ENCODE measurements at places on chromosomes 6 and 20.

DNA sequence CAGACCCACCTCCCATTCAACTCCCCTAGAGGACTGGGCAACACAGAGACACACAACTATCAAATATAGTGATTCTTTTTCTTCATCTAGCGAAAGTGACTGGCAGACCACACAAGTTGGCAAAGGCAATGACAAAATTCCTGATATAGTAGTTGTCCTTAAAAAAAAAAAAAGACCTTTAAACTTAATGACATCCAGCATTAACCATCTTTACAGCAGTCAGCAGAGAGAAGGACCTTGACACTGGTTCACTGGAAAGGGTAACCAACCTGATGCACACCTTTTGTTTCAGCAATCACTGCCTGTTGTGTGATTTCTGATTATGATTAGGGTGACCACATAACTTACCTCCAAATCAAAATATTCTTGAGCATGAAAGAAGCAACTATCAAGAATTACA is 1.7 kb upstream of the CNKSR3 start:
- DNase-seq: no peak

GRCh38 chr6:36598739-36599318 is 4.7 kb downstream of the SRSF3 start:
- DNase-seq: no peak

GRCh38 chr6:161918109-161918531 is 644.3 kb upstream of the AGPAT4 start:
- DNase-seq: peak; percentile 26

DNA sequence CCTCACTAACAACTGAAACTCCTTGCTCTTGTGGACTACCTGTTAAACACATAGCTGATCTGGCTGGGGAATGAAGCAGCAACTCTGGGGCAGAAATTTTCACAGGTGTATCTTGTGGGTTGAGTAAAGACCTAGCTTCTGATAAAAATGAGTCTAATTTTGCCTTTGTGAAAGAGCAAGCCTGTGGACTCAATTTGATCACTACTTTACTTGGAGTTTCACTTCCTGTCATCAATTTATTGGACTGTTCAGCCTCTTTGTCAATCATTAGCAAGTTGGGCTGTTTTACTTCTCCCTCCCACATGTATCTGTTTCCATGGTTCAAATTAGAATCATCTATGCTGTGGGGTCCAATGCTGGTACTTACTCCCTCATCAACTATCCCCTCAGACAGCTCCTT is 29.6 kb upstream of the CRIP3 start:
- DNase-seq: no peak

- no peak for DNase-seq
These were observed 16.2 kb upstream of the PKHD1 start for GRCh38 chr6:52103623-52104022.

GRCh38 chr6:38068854-38069590 is 249.5 kb downstream of the ZFAND3 start:
- DNase-seq: peak; percentile 38

- no peak for DNase-seq
These were observed 75.2 kb upstream of the GPR6 start for GRCh38 chr6:109902870-109903269.

DNA sequence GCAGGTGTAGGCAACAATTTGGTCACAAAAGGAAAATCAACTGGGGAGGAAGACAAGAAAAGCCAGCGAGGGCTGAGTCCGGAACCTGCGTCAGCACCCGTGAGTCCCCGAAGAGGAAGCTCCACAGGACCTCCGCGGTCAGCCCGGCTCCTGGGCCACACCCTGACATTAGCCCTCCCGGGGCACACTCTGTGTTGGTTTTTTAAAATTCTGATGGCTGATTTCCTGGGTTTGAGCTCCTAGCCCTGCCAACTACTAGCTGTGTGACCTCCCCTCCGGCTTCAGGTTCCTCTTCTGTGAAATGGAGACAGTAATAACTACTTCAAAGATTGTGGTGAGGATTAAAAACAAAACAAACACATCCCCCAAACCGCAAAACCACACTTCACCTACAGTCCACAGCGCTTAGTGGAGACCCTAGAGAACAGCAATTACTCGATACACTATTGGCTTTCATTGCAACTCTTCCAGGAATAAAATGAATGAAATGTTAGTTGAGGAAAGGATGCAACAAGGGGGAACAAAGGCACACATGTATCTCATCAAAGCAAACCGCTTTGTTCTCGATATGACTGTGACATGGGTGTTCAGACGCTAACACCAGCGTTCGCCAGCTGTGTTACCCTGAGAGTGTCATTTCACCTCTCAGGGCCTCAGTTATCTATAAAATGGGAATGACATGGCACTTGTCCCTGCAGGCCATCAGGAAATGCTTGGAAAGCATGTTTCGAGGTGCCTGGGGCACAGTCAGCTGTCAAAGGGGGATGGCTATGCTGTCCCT is 985 bp downstream of the ZBP1 start:
- no peak for DNase-seq

- no peak for DNase-seq
These were observed 123.0 kb downstream of the BANF2 start for GRCh38 chr20:17822540-17823408.

DNA sequence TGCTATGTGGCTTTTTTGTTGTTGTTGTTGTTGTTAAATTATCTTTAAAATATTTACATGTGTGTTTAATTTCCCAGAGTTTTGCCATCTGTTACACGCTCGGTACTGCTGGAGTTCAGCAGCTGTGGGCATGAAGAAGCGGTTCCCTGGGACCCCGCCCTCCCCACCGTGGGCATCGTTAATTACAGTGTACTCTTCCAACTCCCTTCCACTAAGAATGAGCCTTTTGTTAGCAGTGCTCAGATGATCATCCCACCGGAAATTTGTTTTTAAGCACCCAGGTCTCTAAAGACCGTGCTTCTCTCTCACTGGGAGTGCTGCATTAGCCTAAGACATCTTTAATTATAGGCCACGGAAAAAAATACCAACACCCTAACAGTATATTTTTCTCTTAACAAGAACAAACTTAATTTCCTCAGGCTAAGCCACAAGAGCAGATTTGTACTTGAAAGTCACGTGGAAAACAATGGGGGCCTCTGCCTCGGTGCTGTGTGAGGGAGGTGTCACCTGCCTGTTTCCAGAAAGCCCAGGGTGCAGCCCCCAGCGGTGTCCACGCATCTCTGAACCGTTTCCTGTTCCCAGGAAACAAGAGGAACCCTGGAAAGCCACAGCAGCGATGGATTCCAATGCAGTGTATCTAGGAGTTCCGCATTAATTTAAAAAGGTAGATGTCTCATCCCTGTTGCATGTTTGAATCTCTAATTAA is 113.3 kb upstream of the FRMD1 start:
- no peak for DNase-seq

DNA sequence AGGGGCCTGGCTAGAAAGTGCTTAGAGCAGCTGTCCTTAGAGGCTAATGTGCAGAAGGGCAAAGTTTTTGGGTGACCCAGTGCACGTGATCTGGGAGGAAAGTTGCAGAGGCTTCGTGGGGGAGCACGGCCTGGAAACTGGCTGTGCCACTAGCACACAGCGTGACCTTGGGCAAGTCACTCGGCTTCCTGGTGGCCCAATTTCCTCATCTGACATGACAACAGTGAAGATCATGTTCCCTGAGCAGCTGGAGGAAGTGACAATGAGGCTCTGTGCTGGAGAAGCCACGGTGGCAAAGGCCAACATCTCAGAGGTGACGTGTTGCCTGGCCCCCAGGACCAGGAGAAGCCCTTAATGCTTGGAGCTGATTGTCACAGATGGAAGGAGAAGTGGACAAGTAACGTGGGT is 99.5 kb downstream of the FOXC1 start:
- no peak for DNase-seq

GRCh38 chr20:20255099-20255498 is 112.8 kb upstream of the INSM1 start:
- DNase-seq: no peak

All from fibroblast of mammary gland (primary cell).